ENCODE measurements at places on chromosomes 13 and 19.

DNA sequence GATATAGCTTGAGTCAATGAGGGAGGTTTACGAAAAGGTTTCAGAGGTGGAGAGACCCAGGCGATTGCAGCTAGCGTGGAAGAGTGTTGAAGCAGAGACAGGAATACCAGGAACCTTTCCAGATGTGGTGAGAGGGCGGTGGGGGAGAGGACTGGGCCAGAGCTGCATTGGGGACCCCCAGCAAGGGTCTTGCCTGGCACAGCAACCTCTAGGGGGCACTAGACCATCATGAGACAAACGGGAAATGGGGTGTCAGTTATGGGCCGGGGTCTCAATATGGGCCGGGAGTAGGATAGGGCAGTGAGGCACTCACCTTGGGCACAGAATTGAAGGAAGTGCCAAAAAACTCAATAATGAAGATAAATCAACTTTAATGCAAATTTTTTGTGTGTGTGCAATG is 2.1 kb upstream of the LRP3 start:
- DNase-seq: no peak

DNA sequence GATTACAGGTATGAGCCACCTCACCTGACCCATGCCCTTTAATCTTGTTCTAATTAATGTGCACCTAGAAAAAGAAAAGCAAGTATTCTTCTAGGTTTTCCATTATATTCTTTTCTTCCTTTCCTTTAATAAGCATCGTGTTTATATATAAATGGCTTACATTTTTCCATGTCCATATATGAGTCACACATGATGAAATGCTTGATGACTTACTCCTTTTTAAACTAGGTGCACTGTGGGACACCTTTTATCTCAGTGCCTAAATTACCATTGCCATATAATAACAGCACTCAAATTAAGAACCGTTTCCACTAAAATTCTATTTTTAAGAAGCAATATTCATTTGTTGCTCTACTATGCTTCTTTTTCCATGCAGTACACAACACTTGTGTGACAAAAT is 363.3 kb downstream of the LIG4 start:
- no peak for DNase-seq

GRCh38 chr19:5718579-5719273 is 1.2 kb downstream of the LONP1 start:
- peak; percentile 25 for DNase-seq

DNA sequence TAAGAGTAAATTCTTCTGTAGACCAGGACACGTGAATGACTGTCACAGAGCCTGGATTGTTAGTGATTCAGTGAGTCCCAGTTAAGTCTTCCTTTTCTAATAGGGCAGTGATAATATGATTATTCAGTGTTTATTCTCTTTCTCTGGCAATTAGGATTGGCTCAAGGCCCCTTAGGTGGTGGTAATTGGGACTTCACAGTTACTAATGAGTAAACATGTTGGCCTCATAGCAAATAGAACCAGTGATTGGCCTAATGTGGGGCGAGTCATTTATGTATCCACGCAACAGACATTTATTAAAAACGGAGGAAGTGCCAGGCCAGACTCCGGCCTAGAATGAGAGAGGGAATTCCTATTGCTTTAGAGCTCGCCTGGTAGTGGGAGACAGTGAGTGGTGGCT is 72.4 kb downstream of the SHISA2 start:
- no peak for DNase-seq

GRCh38 chr19:9566729-9567128 is 17.6 kb downstream of the ZNF121 start:
- no peak for DNase-seq

DNA sequence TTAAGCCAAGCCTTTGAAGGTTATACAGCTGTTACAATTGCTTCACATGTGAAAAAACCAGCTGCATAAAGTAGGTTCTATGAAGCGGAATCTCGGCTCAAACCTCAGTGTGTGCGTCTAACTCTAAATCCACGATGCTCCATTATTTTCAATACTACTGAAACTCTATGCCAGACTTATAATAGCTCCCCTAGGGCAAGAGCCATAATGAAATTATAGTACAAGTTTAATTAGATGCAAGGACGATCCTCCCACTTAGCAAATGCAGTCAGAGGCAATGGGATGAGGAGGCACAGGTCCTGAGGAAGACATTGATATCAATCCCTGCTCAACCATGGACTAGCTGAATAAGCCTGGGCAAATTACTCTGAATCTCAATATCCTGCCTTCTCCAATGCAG is 31.1 kb downstream of the SLC7A1 start:
- no peak for DNase-seq

- no peak for DNase-seq
Measured at GRCh38 chr19:36409841-36410240, 8.6 kb downstream of the ZFP82 start.

DNA sequence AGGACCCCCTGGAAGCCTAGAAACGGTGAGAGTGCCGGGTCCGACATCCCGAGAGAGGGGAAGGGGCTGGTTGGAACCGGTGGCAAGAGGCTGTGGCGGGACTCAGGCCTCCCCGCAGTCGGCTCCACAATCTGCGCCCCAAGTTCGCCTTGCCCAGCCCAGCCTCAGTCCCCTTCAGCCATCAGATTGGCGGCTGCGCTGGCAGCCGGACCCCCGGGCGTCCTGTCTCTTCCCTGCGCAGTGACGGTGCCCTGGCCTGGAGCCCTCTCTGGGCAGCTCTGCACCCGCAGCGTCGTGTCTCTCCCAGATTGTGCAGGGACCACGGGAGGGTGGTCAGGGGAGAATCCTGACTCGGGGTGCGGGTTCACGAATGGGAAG is 315 bp downstream of the ZNF492 start:
- no peak for DNase-seq

GRCh38 chr19:32357720-32358119 is 12.3 kb downstream of the ZNF507 start:
- no peak for DNase-seq

DNA sequence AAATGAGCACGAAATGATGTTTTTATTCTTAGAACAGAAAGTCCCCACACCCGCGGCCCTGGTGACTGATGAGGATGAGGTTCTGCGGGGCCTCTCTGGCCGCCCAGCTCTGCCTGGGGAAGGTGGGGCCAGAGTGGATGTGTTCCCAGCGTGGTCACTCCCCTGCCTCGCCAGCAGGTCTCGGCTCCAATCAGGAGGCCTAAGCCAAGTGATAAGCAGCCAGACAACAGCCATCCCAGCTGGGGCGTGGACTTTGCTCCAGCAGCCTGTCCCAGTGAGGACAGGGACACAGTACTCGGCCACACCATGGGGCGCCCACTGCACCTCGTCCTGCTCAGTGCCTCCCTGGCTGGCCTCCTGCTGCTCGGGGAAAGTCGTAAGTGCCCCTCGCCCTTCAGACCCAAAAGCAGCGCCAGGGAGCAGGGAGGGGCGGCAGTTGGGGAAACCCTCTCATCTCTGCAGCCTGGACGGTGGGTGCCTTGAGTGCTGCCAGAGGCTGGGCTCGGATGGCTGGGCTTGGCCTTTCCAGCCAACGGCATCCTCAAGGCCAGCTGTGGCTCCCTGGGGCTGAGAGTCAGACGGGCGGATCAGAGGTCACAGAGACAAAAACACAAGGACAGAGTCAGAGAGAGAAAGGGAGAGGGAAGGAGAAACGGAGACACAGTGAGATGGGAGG is at the start of gene F10:
F10 (plus strand) TSS at position 250 of the 676 bp plus-strand sequence; CDS start at position 307, 57 bp downstream.
- no peak for DNase-seq

DNA sequence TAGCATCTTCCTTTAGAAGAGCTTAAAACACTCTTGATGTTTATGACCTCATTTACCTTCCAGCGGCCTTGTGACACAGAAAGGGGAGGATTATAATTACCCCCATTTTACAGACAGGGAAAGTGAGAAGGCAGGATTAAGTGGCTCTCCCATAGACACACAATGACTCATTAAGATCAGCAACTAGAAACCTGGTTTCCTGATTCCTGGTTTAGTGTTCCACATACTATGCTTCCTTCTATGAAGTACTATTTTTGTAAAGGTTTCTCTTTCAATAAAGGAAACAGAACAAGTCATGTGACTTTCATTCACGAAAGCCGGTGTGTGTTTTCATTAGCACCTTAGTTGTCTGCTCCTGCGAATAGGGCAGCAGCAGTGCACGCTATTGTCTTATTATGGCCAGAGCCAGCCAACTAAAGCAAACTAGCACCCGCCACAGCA is 8.3 kb downstream of the IRS2 start:
- DNase-seq: peak; percentile 16

GRCh38 chr13:36885901-36886300 is 34.1 kb downstream of the SMAD9 start:
- no peak for DNase-seq

- no peak for DNase-seq
Measured at GRCh38 chr19:38799104-38799503, 10.1 kb downstream of the LGALS7B start.

DNA sequence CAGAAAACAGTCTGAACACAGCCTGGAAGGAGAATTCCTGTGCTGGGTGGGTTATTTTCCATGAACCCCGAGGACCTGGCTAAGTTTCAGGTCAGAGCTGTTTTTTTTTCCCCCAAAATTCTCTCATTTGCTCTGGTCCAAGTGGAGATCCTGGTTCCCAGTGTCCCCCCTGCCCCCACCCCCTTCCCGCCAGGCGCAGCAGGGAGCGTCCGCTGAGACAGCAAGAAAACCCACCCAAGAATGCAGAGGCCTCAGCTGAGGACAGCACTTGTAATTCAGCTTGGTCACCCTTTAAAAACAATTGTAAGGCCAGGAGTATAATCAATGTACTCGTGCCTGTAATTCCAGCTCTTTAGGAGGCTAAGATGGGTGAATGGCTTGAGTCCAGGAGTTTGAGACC is 11.4 kb upstream of the TSPAN16 start:
- DNase-seq: no peak

GRCh38 chr19:4654437-4655361 is 15.4 kb downstream of the TNFAIP8L1 start:
- no peak for DNase-seq
